ENCODE measurements at places on chromosomes 5 and 9.
A peak's percentile ranks its signal among the peaks of the same experiment; 100 is the strongest.

DNA sequence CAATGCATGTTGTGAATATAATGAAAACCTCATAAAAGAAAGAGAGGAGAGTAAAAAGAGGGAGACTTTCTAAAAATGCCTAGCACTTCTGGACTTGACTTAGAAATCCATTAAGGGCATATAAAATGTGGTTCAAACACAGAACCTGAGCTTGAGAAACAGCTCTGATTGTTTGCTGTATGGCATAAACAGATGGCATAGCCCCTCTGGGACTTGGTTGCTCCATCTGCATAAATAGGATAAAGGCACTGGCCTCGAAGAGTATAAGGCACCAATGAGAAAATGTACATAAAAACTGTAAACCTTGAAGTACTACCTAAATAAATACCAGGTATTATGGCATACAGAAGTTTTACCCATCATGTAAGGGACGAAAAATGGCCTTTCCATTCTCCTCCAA, 23.8 kb downstream of the MRPS27 start:
- DNase-seq: no peak

DNA sequence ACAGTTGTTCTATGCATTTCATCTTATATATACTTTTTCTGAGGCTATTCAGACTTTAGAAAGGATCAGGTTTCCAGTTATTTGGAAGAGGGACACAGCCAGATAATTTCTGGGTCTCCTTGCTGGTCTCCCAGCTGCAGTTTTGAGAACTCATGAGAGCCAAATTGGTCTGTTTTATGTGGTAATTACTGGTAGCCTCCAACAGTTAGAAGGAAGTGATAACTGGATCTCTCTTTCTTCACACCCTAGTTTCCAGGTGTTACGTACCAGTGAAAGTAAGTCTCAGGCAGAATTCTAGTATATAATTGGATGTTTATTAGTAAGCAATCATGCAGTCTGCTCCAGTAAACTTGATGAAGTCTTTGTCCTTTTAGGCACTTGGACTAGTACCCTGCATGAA, 63.2 kb upstream of the RPS23 start:
- DNase-seq: no peak

DNA sequence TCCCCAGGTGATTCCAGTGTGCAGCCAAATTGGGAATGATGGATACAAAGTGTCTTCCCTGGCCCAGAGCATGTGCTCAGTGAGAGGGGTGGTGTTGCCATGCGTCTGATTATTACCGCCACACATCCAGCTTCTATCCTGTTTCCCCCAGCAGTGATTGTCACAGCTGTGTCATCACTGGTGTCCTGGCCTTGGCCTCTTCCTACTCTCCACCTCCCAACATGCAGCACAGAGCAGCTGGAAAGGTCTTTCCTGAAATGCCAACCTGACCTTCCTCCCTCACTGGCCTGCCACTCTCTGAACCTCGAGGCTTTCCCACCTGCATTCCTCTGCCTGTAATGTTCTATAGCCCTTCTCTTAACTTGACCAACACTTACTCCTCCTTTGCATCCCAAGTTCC, 60.0 kb downstream of the TMOD1 start:
- DNase-seq: no peak

DNA sequence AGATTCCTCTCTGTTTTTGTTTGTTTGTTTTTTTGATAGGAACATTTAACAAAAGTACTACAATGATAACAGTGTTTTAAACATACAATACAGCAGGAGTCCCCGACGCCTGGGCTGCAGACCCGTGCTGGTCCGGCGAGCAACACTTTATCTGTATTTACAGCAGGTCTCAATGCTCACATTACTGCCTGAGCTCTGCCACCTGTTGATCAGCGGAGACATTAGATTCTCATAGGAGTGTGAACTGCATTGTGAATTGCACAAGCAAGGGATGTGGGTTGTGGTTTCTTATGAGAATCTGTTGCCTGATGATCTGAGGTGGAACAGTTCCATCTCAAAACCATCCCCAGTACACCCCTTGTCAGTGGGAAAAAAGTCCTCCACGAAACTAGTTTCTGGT, 1068.5 kb upstream of the CDH10 start:
- DNase-seq: no peak

GRCh38 chr5:6464441-6464840, 15.8 kb downstream of the UBE2QL1 start:
- no peak for DNase-seq

- peak; percentile 60 for DNase-seq
Observed at GRCh38 chr9:91734371-91734981, 215.6 kb downstream of the ROR2 start.

GRCh38 chr5:148542812-148543211, 111.5 kb downstream of the HTR4 start:
- DNase-seq: no peak

- no peak for DNase-seq
Observed at GRCh38 chr9:96158909-96159575, 142.9 kb downstream of the HSD17B3 start.

- DNase-seq: no peak
Observed at GRCh38 chr9:119365291-119366027, 3.8 kb downstream of the BRINP1 start.

DNA sequence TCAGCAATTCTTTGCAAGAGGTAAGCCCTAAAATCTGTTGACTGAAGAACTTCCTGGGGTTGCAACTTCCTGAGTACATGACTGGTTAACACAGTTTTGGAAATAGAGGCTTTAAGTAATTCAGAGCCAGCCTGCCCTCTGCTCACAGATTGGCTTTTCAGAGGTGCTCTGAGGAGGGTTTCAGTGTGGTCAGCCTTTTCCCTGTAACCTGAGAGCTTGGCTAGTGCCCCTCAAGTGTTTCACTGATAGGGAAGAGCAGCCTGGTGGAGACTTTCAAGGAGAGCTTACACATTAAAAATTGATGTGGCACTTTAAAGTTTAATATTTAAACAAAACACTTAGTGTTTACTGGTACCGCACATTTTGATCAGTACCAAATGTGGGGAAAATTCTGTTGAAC, 56.7 kb upstream of the FOXB2 start:
- no peak for DNase-seq
